ENCODE measurements at places on chromosomes 2 and 18.

GRCh38 chr18:79916128-79916494, 35.3 kb downstream of the SLC66A2 start:
- DNase-seq: no peak

DNA sequence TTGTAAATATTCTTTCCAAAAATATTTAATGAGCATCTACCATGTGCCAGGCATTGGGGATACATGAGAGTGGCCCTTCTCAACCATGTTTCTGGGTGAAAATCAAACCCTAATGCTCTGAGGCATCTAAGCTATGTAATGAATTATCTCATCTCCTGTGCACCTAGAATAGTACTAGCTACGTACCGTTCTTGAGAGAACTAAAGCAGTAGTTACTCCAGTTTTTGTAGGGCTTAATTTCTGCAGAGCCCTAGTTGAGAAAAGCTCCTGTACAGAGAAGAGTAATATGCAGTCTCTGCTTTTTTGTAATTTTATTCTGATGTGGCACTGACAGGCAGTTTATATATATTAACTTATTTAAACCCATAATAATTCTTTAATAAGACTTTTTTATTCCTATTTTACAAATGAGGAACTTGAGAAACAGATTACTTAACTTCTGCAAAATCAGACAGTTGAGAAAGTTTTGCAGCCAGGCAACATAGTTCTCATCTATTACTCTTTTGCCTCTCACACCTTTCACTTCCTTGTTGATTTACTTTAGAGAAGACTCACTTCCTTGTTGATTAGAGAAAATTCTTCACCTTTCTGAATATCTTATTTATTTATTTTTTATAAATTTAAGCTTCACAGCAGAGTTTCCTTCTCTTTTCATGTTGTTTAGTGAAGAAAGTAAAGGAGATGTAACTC, 3.1 kb downstream of the SPOPL start:
- peak; percentile 76 for DNase-seq

DNA sequence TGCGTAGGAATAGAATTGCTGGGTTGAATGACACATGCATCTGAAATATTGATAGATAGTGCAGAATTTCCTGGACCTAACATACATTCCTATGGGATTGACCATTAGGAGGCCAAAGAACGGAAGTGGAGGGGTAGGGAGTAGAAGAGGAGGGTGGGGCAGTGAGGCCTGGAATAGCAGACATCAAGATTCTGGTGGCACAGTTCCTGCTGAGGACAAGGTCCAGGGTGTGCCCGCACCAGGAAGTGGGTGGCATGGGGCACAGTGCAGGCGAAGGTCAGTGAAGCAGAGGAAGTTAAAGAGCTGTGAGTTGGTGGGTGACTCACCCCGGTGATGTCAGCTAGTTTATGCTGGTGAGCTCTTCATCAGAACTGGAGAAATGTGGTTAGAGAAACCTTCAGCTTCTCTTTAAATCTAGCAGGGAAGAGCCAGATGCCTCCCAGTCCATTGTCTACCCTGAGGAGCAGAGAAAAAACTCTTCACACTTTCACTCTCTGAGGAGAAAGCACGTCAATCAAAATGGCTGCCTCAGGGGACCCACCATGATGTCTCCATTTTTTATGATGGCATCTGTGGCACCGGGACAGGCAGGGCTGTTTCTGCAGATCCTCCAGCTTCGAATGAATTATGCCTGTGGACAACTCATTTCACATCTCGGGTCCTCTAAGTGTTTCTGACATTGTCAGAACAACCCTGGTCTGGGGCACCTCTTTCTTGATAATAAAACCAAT, 55.9 kb upstream of the CTLA4 start:
- no peak for DNase-seq

DNA sequence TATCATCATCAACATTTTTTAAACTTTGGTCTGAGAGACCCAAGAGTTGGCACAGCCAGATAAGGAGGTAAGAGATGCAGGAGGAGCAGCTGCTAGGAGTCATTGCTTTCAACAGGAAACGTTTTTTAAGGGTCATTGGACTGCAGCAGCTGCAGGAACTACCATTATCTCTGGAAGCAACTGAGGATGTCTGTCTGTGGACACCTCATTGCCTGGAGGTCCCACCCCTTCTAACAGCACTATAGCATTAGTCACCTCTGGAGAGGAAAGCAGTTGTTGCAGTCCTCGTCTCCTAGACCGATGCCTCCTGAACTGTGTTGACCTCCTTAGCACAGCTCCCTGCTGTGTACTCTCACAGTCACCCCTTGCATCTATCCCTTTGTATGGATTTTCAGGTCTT, 21.5 kb upstream of the FSHR start:
- no peak for DNase-seq

DNA sequence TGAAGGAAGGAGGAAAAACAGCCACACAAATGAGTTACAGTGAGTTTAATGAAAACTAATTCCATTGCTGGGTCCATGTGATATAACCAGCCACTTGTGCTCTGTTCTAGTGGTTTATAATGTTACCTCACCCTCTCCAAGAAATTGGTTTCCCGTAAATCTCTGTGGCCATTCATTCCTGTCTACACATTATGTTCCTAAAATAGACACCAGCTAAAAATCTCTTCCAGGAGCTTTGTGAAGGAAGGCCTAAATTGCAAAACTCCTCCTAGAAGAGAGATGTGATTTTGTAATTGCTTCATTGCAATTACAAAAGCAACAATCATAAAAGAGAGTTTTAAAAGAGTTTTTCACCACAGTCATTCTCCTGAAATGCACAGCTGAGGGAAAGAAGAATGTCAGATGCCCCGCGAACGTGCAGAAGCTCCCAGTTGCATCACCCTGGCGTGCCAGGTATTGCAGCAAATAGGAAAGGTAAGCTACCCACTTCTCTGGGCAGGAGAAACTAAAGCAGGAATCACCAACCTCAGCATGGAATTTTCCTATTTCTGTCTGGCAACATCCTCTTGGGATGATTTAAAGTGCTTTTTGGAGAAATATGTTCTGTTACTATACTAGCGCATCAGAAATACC, 1.7 kb downstream of the SCN1A start:
- DNase-seq: no peak
